ENCODE measurements at places on chromosomes 4 and X.
A peak's percentile ranks its signal among the peaks of the same experiment; 100 is the strongest.

GRCh38 chr4:52408032-52408431 lies 251.1 kb downstream of the USP46 start:
- DNase-seq, result no peak

DNA sequence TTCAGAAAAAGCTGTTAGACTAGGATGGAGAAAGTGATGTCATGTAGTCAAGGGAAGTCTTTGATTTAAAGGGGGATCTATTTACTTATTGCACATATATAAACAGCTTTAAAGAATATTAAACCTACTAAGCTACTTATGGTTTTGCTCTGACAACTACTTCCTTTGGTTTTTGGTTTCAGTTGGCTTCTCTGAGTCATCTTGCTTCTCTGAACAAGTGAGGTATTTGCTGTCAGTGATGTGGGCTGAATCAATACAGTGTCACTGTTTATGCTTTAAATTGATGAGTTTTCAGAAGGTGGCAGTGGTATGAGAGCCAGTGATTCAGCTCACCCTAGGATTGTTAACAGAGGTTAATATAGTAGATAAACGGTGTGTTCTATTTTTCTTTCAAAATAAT lies 75.1 kb downstream of the CEP44 start:
- peak; percentile 32 for DNase-seq

- no peak for DNase-seq
These were observed 591.8 kb upstream of the CPEB2 start for GRCh38 chr4:14410516-14410915.

- no peak for DNase-seq
These were observed 166.7 kb upstream of the SH3RF1 start for GRCh38 chr4:169437299-169438047.

- DNase-seq, result no peak
These were observed 19.8 kb downstream of the DGKQ start for GRCh38 chr4:953574-953915.

- DNase-seq, result no peak
These were observed 621.6 kb downstream of the IQCM start for GRCh38 chr4:149194061-149194460.

DNA sequence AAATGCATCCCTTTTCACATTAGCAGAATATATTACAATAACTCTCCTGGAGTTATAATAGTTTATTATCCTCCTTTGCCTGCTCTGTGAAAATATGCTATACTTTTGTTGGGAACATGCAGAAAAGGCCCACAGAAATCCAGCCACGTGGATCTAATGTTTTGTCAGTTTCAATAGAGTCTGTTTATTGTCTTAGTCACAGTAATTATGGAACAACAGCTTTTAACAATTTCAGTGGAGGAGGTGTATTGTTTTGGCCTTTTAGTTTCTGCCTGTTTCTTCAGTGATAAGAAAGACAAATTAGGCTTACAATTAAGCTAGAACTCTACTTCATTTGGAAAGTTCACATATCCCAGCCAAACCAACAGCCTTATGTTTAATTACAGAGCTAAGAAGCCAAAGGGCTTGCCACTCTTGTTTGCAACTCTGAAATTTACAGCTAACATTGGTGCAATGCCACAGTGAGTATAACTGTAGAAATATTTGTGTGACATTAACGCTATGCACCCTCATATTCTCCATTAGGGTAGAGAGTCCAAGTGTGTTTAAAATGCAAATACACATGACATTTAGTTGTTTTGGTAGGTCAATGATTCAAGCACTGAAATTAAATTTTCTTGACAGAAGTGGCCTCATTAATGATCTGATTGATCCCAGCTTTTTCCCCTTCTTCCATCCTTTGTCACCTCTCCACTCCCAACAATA lies 175.8 kb downstream of the USP46 start:
- no peak for DNase-seq

DNA sequence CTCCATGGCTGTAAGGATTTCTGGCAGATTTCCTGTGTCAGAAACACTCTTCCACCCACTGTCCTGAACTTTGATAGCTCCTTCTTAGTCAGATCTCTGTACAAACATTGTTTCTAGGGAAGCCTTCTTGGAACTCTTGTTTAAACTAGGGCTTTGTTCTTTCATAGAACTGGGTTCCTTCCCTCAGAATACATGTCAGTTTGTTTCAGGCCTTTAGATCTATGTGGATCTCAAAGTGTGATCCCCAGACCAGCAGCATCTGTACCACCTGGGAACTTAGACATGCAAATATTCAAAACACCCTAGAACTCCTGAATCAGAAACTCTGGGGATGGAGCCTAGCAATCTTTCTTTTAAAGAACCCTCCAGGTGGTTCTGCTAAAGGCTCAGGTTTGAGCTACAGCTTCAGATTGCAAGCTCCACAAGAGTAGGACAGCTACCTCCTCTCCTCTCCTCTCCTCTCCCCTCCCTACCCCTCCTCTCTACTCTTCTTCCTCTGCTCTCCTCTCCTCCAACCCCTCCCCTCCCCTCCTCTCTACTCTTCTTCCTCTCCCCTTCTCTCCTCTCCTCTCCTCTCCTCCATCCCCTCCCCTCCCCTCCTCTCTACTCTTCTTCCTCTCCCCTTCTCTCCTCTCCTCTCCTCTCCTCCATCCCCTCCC lies 12.7 kb downstream of the RASSF6 start:
- no peak for DNase-seq

DNA sequence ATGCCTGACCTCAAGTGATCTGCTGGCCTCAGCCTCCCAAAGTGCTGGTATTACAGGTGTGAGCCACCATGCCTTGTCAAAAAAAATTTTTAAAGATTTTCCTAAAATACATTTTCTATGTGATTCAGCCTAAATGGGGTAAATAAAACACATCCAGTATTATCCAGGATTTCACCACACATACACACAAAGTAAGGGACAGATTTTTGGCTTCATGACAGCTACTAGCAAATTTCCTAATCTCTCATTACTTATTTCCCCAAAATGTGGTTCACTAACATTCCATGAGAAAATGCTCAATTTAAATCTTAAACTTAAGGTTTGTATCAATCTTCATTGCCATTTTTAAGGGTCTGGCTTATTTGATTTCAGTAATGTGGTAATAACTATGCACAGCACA lies 348.5 kb upstream of the INTU start:
- no peak for DNase-seq

GRCh38 chrX:22409418-22409817 lies 136.7 kb downstream of the CBLL2 start:
- DNase-seq, result no peak

GRCh38 chrX:130594453-130594916 lies 192.7 kb downstream of the RBMX2 start:
- DNase-seq, result no peak

- DNase-seq, result no peak
These were observed 45.8 kb upstream of the BBS12 start for GRCh38 chr4:122686691-122687090.

DNA sequence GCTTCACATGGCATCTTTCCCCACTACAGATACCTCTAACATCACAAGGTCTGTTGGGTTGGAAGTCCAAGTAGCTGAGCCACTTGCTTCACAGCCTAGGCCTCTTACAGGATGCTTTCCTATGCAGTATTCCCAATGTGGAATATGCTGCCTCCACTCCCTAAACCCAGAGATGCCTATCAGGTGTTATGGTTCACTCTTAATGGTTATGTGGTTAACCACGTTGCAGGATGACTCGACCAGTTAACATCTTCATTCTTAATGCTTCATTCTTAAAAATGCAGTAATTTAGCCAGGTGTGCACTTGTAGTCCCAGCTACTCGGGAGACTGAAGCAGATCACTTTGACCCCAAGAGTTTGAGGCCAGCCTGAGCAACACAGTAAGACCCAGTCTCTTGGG lies 24.2 kb downstream of the HAUS3 start:
- no peak for DNase-seq

GRCh38 chr4:85986266-85986665 lies 373.6 kb downstream of the MAPK10 start:
- DNase-seq, result no peak

DNA sequence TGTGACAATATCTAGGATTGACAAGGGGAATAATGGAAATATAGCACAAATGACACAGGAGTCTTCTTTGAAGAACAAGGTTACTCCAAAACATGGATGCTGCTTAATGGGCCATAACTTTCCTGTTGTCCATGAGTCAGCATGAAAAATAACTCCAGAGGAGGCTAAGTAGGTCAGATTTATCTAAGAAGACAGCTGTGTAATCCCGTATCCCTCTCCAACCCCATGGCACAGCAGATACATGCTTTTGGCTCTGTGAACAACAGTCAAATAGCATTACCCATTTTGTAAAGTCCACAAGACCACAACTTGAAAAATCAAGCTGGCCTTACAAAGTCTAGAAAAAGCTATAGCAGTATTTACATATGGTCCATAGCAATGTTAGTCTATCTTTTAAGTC lies 2.1 kb upstream of the TMEM131L start:
- DNase-seq, result no peak

- peak; percentile 10 for DNase-seq
These were observed 103.4 kb upstream of the PAK3 start for GRCh38 chrX:110992611-110993010.

DNA sequence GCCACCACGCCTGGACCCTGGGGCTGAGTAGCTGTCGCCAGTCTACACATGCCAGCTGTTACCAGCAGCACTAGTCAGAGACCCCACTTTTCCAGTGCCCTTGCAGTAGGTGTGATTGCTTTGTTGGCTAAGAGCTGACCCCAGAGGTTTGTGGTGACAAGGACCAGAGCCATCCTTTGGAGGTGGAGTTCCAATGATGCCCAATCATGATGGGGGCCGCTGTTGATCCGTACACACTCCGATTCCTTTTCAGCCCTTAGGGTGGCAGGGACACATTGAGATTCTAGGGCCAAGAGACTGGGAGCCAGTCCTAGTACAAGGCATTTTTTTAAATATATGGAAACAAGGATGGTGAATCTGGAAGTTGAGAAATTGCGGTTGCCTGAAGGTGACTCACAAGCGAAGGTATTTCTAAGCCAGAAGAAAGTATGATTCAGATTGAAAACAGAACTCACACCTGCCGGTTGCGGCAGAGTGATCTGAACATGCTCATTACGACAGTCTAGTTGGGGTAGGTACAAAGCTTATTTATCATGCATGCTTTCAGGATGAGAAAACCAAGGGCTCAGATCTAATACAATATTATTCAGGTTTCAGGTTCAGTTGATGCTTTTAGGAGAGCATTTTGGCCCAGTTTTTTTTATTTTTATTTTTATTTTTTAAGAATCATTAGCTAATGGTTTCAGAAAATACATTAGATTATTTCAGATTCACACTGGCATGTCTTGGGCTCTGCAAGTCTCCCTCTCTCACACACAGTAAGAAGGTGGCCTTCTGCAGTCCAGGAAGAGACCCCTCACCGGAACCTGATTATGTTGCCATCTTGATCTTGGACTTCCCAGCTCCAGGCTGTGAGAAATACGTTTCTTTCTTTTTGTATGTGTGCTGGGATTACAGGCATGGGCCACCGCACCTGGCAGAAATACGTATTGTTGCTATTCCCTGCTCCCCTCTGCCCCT lies 43.4 kb downstream of the SHROOM2 start:
- DNase-seq, result peak; percentile 7

- no peak for DNase-seq
These were observed 37.9 kb downstream of the WDR1 start for GRCh38 chr4:10078481-10079233.

DNA sequence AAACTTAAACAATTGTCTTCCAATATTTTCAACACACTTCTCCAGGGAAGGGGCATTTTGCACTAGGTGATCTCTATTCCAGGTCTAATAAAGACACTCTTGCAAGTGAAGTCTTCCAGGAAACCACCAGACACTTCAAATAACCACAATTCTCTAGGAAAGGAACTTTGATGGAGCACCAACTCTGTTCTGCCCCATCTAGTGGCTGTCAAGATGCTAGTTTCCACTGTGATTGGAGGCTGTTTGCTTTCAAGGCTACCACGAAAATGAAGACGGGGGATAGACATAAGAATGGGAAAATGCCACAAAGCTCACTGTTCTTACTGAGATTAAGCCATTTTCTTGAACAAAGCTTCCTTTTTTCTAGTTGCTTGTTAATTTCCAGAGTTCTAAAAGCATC lies 100.6 kb upstream of the F9 start:
- DNase-seq, result no peak

GRCh38 chr4:69838977-69839376 lies 21.0 kb downstream of the SULT1E1 start:
- no peak for DNase-seq

DNA sequence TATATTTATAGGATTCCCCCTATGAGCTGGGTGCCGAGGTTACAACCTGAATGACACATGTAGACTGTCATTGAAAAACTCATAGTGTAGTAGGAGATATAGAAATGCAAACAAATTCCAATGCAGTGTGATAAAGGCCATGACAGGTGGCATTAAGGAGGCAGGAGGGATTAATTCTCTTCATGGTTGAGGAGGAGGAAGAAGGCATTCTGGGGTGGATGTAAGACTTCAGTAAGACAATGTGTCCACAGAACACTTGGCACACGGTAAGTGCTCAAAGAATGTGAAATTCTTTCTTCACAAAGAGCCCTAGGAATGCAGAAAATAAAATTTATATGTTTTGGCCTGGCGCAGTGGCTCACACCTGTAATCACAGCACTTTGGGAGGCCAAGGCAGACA lies 136.5 kb downstream of the RBM47 start:
- DNase-seq, result no peak

GRCh38 chrX:47683184-47683828 lies 24.3 kb upstream of the UXT start:
- DNase-seq, result no peak

GRCh38 chr4:113785781-113786180 lies 24.2 kb upstream of the CAMK2D start:
- no peak for DNase-seq

DNA sequence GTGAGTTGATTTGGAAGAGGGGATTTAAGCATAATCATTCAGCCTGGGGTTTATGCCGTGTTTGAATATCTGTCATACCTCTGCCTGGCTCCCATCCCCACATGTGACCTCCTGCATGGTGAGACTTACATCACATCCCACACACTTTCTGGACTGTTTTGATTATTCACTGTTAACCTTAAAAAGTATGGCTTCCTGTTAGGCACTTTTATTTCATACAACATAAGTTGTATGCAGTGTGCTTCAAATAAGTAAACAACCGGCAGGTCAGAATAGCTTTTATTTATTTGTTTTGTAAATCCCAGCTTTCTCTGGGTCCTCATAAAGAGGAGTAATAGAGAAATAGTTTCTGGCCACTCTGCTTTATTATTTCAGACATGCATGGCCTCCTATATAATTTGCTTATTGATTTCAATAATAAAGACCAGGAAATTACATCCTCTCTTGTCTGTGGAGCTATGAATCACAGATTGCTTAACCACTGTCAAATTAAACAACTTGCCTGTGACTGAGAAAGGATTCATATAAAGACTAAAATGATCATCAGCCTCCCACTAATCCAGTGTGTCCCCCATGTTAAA lies 376.8 kb upstream of the ZFP42 start:
- no peak for DNase-seq

DNA sequence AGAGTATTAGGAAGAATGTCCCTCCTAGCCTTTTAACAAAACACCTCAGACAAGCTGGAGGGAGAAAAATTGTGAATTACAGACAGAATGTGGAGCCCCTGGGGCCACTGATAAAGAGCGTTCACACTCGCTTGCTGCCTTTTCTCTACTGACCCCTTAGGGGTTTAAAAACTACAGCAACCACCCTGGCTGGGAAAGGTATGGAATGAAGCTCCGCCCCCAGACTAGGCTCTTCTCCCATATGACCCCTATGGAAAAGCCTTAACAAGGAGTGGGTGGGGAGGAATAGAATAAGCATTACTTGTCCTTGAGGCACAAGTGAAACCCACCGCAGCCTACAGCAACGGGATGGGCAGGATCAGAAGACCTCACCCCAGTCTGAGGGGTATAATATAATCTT lies 26.3 kb downstream of the ANKRD50 start:
- no peak for DNase-seq

All from stimulated activated naive CD8-positive, alpha-beta T cell treated with anti-CD3 and anti-CD28 coated beads, Interleukin-15, amount 100 ng/mL, for 72 hours (primary cell).